ENCODE measurements at places on chromosomes 4 and X. TPM values are rescaled to one million over a fixed set of nuclear protein-coding genes. Genes with fewer than 3 reads are reported as not detected.

FNIP2 gene
- total RNA-seq = 34.3 TPM

FATE1 gene
- total RNA-seq = not detected

DNA sequence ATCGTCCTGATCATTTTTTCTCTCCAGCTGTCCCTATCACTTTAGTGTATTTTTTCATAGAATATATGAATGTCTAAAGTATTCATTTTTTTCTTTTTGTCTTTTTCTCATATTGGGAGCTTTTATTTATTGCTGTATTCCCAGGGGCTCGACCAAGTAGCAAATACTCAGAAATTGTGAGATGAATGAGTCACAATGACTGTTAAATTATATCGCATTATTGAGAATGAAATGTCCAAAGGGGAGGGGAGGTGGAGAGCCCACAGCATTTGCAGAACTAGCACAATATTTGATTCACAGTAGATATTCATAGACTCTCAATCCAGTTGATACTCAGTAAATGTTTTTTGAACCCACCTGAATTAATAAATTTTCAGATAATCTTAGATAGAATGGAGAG is 543.6 kb upstream of the FAM241A start:
- DNase-seq = no peak

GRCh38 chrX:110394651-110395050 is 36.0 kb downstream of the RTL9 start:
- peak; percentile 52 for DNase-seq

DNA sequence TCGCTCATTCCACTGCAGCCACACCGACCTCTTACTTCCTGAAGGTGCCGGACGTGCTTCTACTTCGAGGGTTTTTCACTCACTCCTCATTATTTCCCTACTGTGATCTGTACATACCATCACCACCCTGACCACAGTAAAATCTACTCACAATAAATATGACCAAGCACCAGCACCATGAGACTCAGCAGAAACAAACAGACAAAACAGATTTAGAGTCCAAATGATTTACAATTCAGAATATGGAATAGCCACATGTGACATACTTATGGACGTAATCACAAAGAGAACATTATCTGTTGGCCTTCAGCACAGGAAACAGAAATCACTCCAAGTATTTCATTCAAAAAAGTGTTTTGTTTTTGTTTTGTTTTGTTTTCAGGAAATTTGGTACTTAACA is 16.1 kb upstream of the KLB start:
- DNase-seq = no peak

All from fibroblast of the aortic adventitia (primary cell).